Natural killer cell (primary cell): ENCODE measurements at places on chromosomes 13 and 19.
A peak's percentile ranks its signal among the peaks of the same experiment; 100 is the strongest.

GRCh38 chr19:28334419-28334818 lies 878.5 kb downstream of the UQCRFS1 start:
- no peak for DNase-seq

GRCh38 chr13:73531014-73531413 lies 472.2 kb downstream of the KLF5 start:
- DNase-seq = no peak

GRCh38 chr19:639253-640160 lies at the start of gene FGF22:
FGF22 (plus strand) TSS chr19:639879; CDS start chr19:639926, 47 bp downstream.
- DNase-seq = peak; percentile 90

- no peak for DNase-seq
Measured at GRCh38 chr13:110719036-110719710, 5.7 kb downstream of the ING1 start.

- DNase-seq = peak; percentile 59
Measured at GRCh38 chr19:19540715-19541515, 2.9 kb downstream of the CILP2 start.

DNA sequence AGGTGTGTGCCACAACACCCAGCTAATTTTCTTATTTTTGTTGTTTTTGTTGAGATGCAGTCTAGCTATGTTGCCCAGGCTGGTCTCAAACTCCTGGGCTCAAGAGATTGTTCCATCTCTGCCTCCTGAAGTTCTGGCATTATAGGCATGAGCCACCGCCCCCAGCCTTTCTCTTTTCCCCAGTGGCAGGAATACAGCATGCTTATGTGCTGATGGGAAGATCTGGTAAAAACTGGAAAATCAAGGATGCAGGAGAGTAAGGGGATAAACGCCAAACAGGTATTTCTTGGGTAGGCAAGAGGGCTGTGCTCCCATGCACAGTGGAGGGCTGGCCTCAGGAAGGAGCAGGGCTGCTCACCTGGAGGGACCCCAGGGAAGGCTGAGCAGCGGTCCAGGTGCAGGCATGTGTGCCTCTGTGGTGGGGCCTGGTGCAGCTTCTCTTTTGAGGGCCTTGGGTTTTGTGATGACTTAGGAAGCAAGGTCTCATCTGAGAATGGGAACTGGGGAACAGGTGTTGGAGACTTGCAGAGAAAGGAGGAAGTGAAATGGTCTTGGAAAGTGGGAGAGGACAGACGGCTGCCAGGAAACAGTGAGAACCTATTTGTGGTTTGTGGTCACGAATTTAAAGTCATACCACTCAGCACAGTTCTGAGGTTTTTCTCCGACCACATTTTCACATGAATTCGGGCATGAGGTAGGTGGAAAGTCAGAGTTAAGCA lies 106.5 kb downstream of the TEX26 start:
- peak; percentile 44 for DNase-seq

DNA sequence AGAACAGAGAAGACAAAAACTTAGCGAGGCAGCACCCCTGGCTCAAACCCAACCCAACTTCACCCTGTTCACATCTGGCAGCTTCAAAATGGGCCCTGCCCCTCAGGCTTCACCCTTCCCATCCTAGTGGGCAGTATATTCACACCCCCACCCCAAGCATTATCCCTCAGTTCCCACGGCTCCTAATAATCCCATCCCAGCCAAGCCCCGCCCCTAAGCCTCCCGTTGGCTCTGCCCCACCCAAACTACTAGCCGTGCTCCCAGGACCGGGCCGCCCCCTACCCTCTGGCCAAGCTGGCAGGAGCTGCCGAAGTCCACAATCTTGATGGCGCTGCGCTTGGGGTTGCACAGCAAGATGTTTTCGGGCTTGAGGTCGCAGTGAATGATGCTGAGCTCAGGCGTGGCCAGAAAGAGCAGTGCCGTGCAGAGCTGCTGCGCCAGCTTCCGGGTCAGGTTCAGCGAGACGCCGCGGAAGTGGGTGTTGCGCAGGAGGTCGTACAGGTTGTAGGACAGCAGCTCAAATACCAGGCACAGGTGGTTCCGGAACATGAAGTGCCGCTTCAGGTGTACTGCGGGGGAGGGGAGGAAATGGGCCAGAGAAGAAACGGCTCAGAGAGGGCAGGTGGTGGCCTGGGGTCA lies 5.8 kb downstream of the DYRK1B start:
- peak; percentile 59 for DNase-seq
